Uterus (tissue), 4 donors: ENCODE measurements at places on chromosomes 11 and 22.

DNA sequence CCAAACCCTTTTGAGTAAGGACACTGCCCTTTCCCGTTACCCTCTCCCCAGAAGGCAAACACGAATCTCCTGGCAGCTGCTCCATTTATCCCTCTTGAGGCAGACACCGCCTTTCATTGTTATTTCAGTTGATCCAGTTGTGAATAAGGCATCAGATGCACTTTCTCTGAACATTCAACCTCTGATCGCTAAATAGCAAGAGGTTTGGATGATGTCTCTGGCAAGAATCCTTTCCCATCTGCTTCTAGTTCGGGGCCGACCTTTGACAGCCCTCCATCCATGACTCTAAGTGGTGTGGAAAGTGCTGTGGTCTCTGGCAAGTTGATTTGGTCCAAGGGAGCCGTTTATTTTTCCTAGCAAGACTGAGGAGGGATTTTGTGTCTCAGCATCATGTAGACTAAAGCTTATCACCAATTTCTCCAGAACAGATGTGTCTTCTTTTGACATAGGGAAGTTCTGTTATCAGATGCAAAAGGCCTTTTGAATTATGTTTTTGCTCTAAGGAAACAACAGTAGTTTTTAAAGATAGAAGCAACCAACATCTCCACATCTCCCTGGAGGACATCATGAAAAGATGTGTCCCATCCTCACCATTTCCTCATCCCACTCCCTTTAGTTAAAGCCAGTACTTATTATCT, 123.6 kb downstream of the CCDC34 start:
- DNase-seq, result no peak

DNA sequence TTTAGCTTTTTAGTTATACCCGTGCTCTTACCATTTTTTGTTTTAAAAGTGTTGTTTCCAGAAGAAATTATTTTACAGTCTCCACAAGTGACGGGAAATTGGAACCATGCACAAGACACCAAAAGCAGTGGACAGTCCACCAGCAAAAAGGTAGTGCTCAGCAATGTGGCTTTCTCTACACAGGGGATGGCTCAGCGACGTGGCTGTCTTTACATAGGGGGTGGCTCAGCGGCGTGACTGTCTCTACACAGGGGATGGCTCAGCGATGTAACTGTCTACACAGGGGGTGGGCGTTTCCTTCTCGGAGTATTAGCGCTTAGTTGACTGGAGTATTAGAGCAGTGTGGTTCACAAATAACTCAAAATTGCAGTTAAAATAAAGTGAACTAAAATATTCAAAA, 36.0 kb upstream of the PANX2 start:
- no peak for DNase-seq

- DNase-seq, result no peak
Measured at GRCh38 chr11:101915791-101916291, 481 bp downstream of the ANGPTL5 start.

DNA sequence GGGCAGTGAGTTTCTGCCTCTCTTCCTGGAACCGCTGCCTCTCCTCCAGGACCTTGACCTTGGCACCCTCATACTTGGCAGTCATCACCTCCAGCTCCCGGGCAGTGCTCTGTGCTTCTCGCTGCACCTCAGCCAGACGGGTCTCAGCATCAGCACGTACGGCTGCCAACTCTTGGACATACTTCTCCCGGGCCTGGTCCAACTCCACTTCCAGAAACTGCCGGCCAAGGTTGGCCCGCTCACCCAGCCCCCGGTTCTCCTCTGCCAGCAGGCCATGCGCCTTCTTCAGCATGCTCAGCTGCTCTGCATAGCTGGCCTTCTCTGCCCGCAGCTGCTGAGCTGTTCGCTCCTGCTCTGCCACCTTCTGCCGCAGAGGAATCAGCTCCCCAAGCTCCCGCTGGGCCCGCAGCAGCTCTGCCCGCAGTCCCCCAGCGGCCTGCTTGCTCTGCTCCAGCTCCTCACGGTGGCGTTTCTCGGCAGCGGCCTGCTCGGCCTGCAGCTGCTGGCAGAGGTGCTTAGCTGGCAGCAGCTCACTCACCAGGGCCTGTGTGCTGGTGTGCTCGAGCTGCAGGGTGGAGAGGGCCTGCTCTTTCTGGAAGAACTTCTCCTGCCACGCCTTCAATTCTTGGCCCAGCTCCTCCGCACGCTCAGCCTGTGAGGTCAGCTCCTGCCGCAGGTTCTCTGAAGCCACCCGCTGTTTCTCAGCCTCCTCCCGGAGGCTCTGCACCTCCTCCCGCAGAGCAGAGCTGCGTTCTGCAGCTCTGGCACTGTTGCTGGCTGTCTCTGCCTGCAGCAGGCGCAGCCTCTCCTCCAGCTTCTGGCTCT, 14.4 kb downstream of the IL18BP start:
- peak; percentile 81 for DNase-seq

DNA sequence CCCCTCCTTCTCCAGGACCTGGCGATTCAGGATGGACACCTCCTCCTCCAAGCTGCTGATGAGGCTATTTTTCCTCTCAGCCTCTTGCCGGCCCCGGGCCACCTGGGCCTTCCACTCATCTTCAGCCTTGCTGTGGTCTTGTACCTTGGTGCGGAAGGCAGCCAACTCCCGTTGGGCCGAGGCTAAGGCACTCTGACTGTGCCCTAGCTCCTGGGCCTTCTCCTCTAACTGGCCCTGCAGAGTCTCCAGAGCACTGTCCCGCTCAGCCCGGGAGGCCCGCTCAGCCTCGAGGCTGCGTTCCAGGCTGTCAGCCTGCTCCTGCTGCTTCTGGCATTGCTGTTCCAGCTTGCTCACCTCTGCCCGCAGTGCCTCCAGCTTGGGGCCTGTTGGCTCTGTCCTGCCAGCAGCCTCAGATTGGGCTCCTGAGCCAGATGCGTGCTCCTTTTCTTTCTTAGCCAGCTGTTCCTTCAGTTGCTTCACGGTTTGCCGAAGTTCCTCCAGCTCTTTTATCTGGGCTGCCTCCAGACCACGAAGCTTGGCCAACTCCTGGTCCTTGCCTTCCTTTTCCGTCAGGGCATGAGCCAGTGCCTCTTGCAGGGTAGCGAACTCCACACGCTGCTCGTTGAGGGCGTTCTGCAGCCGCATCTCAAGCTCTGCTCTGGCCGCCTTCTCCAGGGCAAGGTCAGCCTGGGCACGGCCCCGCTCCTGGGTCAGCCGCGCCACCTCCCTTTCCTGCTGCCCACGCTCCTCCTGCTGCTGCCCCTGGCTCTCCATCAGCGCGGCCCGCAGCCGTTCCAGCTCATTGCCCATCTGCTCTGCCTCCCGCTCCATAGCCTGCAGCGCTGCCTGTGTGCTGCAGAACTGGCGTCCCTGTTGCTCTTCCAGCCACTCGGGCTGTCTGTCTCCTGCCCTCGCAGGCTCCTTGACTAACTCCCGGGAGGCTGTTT, 15.3 kb downstream of the IL18BP start:
- DNase-seq, result no peak

DNA sequence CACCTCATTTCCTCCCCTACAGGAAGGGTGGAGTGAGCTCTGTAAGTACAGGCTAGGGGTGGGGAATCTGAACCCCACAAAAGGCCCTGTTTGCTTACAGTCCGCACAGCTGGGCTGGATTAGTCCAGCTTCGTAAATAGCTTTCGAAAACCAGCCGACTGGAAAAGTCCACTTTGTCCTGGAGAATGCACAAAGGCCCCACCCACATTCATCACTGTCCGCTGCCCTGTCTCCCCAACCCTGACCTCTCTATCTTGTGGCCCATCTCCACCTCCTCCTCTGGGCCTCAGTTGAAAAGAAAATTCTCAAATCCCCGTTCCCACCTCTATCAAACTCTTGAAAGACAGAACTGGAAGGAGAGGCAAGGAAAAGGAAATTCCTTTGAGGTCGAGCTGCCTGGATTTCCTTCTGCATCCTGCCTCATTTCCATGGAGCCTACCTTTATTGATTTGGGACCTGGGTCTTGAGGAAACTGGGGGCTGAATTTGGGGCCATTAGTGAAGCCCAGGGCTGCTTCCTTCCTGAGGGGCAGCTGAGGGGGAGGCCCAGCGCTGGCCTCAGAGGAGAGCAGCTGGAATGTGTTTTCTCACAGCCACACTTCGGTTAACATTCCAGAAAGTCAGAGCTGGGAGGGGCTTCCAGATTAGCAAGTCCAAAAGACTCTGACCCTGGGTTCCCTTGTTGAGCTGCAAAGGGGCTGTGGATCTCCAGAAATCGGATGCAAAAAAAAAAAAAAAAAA, 147.6 kb downstream of the FBXO7 start:
- DNase-seq, result peak; percentile 76

DNA sequence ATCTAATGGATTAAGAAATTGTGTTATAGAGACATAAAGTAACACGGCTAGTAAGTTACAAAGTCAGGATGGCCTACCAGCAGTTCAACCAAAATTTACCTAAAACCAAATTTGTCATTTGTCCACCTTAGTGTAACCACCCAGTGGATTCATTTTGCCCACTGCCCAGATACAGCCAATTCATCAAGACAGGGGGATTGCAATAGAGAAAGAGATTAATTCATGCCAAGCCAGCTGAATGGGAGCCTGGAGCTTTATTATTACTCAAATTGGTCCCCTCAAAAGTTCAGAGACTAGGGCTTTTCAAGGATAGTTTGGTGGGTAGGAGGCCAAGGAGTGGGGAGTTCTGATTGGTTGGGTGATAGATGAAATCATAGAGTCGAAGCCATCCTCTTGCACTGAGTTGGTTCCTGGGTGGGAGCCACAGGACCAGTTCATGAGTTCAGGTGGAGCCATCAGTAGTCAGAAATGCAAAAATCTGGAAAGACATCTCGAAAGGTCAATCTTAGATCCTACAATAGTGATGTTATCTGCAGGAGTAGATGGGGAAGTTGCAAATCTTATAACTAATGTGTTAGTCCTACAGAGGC, 304.2 kb upstream of the CADM1 start:
- DNase-seq, result no peak

- DNase-seq, result no peak
Measured at GRCh38 chr11:129374993-129375750, 476 bp upstream of the BARX2 start.

DNA sequence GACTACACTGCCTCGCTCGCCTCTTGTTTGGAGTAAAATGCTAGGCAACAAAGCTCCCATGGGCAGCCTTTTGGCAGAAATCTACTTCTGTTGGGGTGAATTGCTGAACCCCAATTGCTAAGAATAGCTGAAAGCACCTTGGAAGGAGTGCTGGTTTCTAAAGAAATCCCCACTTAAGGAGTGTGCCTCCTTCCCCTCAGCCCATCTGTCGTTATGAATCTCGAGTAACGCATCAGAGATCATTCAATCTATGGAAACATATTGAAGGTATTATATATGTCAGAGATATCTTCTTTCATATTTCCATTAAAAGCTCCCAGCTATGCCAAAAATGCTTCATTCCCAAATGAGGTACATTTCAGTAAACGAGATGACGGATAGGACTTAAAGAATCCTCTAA, 229.6 kb upstream of the BLID start:
- no peak for DNase-seq

DNA sequence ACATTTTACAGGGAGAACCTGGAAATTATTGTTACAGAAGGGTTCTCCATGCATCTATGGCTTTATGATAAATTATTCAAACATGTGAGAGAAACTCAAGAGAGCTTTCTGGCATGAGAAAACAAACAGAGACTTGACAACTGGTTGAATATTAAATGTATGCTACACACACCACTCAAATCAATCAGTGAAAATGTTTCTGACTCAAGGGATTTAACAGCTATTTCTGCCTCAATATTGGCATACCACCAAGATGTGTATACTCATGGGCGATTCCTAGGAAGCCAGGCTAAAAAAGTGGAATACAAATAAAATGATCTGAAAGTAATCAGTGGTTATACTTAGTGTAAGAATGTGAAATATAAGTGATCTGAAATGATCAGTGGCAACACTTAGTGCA, 15.8 kb upstream of the OR51T1 start:
- DNase-seq, result no peak

DNA sequence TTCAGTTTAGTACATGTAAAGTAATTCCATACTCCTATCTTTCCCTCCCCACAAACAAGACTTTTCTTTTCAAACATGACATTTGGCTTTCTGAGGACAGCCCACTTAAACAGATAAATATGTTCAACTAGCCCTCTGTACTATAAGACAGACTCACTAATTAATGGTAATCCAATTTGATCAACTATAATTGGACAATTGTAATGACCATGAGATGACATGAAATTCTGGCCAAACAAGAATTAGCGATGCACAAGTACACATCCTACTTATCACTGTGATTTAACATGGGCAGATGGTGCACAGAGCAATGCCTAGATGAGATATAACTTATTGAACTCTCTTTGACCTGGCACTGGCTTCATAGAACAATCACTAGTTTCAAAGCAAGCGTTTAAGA, 1033.7 kb upstream of the CCDC90B start:
- DNase-seq, result no peak

- DNase-seq, result no peak
Measured at GRCh38 chr11:33753304-33753967, 17.2 kb upstream of the CD59 start.

GRCh38 chr11:62602141-62603071, 741 bp upstream of the MTA2 start:
- peak; percentile 67 for DNase-seq

DNA sequence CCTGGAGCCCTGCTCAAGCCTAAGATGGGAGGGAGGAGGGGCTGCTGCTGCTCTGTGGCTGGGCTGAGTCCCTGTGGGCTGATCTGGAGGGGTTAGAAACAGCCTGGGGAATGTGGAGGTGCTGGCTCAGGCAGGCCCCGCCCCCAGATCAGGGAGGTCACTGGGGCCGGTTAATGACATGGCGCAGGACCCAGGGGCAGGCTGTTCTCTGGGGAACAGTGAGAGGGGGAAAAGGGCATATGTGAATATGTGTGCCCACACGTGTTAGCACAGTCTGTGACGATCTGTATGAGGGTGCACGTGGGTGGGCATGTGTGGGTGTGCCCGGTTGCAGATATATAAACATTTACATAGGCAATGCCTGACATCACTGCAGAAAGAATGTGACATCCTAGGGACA, 143.5 kb downstream of the MIAT start:
- DNase-seq, result no peak

- DNase-seq, result no peak
Measured at GRCh38 chr11:69311767-69312385, 17.9 kb downstream of the MYEOV start.

- no peak for DNase-seq
Measured at GRCh38 chr22:31825513-31825912, 71.7 kb downstream of the DEPDC5 start.

DNA sequence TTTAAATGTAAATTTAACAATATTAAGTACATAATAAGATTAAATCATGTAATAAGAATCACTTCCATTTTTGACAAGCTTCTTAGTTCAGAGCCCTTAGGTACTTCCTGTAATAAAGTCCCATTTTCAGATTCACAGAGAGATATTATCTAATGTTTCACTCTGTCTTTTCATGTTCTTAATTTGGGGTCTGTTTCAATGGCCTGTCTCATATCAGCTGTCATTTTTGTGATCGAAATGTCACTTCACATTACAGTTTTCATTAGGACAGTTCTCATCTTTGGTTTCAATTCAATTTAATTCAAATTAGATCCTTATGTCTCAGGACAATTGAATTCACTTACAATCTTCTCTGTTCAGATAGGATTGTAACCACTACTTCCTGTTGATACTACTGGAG, 22.6 kb upstream of the OLFML1 start:
- DNase-seq, result no peak

- DNase-seq, result no peak
Measured at GRCh38 chr11:47377571-47378009, 757 bp downstream of the SPI1 start.
